ENCODE measurements at places on chromosomes 16 and 17.

- no peak for DNase-seq
Measured at GRCh38 chr17:21291357-21291756, 6.8 kb downstream of the MAP2K3 start.

- no peak for DNase-seq
Measured at GRCh38 chr17:51481370-51481769, 221.0 kb downstream of the UTP18 start.

GRCh38 chr17:77306790-77307478 is 166.2 kb downstream of the SEC14L1 start:
- no peak for DNase-seq

DNA sequence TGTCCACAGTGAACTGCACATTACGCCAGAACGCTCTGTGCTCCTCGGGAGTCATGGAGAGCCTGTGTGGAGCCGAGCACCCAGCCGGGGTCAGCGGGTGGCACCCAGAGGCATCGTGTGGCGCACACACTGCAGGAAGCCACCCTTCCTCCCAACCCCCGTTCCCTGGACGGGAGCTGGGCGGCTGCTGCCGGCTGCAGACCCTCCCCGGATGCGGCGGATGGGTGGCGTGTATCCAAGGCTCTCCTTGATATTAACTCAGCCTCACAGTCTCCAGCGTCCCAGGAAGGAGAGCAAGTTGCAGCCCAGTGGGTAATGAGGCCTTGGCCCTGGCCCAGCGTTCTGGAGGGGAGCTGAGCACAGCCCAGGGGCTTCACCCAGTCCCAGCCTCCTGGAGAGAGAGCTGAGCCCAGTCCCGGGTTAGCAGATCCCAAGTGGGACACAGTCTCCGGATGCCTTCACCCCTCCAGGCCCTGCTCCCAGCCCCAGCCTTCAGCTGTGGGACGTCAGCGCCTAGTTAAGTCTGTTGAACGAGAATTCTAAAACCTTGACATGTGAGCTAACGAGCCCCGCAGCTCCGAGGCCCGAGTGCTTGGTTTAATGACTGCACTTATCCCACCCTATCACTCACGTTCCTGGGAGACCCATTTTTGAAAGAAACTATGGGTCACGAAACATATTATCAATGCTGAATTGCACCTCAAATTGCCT is 86.6 kb downstream of the TBC1D16 start:
- DNase-seq = no peak

- DNase-seq = no peak
Measured at GRCh38 chr16:65285128-65286048, 163.5 kb upstream of the CDH11 start.

DNA sequence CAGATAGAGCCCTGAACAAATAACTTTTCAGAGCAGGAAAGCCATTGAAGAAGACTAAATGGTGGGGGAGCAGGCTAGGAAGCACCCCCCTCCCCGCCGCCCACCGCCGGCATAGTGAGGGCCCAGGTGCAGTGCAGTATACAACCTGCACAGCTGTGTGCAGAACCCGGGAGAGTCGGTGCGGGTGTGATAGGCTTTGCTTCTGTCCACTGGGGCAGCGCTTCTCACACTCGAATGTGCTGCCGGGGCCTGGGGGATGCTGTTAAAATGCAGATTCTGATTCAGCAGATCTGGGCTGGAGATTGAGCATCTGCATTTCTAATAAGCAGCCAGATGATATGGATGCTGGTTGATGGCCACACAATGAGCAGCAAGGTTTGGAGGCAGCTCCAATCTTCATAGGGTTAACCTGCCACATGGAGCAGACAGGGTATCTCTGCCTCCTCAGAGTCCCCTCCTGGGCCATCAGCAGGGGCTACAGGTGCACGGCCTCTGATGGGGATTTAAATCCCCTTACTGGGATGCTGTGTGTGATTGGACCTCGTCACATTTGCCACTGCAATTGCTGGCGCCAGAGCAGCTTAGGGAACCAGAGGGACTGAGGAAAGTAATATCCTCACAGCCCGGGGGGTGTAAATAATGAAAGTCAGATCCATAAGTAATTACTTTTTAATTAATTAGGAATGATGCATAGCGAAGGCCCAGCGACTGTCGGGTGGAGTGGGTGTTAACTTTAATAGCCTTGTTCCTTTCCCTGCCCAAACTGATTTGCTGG is 172.0 kb upstream of the RPL38 start:
- no peak for DNase-seq

DNA sequence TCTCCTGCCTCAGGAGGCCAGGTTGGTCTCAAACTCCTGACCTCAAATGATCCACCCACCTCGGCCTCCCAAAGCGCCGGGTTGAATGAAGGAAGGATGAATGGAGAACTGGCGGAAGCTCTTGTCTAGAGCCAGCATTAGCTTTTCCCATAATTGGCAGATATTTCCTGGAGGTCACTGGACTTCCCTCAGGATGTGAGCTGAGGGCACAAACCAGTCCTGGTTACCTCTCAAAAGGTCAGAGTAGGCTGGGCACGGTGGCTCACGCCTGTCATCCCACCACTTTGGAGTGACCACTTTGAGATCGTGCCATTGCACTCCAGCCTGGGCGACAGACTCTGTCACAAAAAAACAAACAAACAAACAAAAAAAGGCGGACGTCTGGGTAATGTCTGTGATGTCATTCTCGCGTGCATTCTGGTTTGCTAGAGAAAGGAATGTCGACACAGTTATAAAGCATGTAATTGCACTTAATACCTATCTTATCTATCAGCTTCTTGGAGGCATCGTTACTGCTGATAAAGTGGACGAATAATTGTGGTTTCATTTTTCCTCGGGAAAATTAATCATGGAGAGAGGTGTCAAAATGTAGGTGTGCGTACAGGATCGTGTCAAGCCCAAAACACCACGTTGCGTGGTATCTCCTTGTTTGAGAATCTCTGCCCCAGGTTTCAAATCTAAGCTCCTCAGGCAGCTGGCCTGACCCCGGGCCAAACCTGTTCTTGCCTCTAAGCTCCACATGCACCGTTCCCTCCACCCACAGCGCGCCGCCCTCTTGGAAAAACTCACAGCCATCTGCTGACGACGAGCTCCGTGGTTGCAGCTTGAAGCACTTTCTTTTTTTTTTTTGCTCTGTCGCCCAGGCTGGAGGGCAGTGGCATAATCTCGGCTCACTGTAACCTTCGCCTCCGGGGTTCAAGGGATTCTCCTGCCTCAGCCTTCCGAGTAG is 6.4 kb upstream of the CRK start:
- no peak for DNase-seq

- DNase-seq = no peak
Measured at GRCh38 chr17:36931697-36932382, 5.4 kb upstream of the LHX1 start.

- DNase-seq = no peak
Measured at GRCh38 chr16:24896439-24896838, 50.7 kb downstream of the SLC5A11 start.

GRCh38 chr17:39808409-39808997 is 55.6 kb downstream of the IKZF3 start:
- DNase-seq = no peak

DNA sequence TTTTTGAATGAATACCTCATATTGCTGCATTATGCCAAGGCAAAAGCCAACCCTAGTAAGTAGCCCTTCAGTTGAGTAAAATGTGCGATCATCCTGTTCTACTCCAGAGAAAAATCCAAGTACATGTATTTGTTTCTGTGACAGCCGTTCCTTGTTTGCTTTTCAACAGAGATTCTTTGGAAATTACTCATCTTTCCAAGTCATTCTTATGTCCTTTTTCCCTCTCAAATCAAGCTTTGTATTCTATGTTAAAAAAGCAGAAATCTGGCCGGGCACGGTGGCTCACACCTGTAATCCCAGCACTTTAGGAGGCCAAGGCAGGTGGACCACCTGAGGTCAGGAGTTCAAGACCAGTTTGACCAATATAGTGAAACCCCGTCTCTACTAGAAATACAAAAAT is 112.9 kb upstream of the HAS3 start:
- DNase-seq = peak; percentile 14

DNA sequence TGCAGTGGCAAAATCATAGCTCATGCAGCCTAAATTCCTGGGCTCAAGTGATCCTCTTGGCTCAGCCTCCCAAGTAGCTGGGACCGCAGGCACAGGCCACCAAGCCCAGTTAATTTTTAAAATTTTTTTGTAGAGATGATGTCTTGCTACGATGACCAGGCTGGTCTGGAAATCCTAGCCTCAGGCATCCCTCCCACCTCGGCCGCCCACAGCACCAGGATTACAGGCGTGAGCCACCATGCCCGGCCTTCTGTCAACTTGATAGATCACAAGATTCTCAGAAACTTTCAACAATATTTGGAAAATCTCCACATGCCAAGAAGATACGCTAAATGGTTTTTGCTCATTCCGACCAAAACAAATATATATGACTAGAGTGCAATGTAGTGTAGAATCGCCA is 111.0 kb downstream of the ADCY9 start:
- no peak for DNase-seq

- peak; percentile 10 for DNase-seq
Measured at GRCh38 chr17:16255481-16255921, 38.5 kb downstream of the PIGL start.

Data from AG09309 (cell line).